ENCODE measurements at places on chromosomes 16 and 17.

DNA sequence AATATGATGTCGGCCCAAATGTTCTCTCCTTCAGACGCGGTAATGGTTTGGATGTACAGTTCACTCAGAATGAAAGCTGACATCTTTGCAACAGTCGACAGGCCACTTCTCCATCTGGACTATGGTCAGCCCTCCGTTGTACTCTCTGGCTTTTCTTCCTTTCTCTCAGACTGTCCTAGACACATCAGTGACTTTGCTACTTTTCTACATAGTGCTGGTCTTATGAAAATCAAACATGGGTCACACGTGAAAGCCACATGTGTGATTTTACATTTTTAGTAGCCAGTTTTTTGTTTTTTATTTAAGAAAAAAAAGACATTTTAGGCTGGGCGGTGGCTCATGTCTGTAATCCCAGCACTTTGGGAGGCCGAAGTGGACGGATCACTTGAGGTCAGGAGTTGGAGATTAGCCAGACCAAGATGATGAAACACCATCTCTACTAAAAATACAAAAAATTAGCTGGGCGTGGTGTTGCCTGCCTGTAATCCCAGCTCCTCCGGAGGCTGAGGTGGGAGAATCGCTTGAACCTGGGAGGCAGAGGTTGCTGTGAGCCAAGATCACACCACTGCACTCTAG is 644.1 kb downstream of the KCNJ2 start:
- no peak for DNase-seq
- no peaks in the 10 kb centered on the region for H3K36me3 ChIP-seq
- H3K27ac ChIP-seq: no peak overlapping the region
- no peak overlapping the region for H3K4me3 ChIP-seq
- H3K27me3 ChIP-seq: no peaks in the 10 kb centered on the region

DNA sequence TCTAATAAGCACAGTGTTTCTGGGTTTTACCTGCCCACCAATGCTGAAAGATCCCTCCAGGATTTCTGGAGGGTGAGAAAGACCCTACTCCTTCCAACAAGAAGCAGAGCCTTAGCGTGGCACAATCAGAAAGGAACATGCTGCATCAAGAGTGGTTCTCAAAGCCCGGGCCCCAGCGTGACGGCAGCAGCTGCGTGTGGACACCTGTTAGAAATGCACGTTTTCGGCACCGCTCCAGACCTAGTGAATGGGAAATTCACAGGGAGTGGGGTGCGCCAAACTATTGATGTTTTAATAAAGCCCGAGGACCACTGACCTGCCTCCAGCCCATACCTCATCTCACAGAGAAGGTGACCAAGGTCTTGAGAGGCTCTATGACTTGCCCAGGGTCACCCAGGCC is 55.8 kb downstream of the PECAM1 start:
- no peak for DNase-seq
- peaks cover 2% of the 10 kb centered on the region for H3K4me1 ChIP-seq
- H3K27ac ChIP-seq: no peak overlapping the region
- no peaks in the 10 kb centered on the region for H3K36me3 ChIP-seq

DNA sequence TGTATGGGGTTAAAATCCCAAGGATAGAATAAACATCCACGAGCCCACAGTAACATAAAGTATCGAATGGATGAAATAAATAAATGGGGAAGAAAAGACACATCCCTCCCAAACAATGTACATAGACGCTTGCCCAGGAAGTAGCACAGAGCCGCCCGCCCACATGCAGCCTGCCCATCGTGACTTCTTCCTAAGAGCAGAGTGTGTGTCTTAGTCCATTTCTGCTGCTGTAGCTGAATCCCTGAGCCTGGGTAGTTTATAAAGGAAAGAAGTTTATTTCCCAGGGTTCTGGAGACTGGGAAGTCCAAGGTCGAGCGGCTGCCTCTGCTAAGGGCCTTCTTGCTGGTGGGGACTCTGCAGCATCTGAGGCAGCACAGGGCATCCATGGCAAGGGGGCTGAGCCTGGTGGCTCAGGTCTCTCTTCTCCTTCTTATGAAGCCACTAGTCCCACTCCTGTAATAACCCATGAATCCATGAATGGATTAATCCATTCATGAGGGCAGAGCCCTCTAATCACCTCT is 39.4 kb upstream of the ZNF469 start:
- DNase-seq: no peak
- no peaks in the 10 kb centered on the region for H3K36me3 ChIP-seq
- H3K4me3 ChIP-seq: no peak overlapping the region

DNA sequence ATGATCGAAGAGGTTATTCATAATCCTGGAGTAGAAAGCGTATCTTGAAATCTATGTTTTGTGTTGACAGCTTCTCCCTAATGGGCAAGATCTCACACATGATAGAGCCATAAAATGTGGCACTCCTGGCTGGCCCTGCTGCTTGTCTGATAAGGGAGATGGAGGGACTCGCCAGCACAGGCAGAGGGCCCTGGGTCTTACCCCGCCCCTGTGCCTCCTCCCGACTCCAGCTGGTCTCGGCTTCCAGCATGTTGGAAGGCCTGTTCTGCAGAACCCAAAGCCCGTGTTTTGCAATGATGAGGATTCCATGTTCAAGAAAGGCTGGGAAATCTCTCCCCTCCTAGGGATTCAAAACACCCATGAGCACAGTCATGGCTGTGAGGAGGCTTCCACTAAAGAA is 106.7 kb upstream of the SDK2 start:
- no peak overlapping the region for H3K27ac ChIP-seq
- H3K4me1 ChIP-seq: no peaks in the 10 kb centered on the region
- no peaks in the 10 kb centered on the region for H3K27me3 ChIP-seq
- no peak overlapping the region for H3K4me3 ChIP-seq
- no peaks in the 10 kb centered on the region for H3K36me3 ChIP-seq
- DNase-seq: no peak

DNA sequence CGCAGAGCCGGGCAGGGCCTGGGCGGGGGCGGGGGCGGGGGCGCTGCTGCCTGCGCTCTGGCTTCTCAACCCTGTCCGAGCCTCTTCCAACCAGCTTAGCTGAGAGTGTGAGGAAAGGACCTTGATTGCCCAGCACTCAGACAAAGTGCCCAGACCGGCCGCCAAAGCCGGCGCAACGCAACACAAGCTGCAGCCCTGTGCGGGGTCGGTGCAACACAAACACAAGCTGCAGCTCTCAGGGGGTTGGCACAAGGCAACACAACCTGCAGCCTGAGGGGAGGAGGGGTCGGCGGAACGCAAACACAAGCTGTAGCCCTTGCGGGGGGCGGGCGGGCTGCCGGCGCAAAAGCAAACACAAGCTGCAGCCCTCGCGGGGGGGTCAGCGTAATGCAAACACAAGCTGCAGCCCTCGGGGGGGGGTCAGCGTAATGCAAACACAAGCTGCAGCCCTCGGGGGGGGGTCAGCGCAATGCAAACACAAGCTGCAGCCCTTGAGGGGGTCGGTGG is 60.0 kb downstream of the KLHDC4 start:
- no peak overlapping the region for H3K4me3 ChIP-seq
- H3K27me3 ChIP-seq: no peaks in the 10 kb centered on the region
- peaks cover 19% of the 10 kb centered on the region for H3K36me3 ChIP-seq
- H3K27ac ChIP-seq: no peak overlapping the region

DNA sequence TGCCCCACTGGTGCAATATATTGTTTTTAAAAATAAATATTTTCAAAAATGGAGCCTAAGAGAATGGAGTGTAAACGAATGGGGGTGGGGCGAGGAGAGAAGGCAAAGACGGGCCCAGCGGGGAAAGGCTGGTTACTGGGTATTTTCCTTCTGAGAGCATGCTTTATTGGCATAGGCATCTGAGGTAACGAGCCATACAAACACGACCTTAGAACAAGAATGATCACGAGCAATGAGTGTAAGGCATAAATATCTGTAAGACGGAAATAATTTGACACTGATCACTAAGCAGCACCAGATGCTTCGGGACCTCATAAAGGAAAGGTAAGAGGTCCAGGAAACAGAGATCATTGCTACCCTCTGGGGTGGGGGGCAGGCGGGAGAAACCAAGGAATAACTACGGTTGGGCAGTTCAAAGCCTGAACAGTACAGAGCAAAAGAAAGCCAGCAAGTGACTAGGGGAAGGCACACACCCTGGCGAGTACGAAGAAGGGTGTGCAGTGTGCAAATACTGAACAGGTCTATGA is 959 bp downstream of the SSH2 start:
- DNase-seq: peak; percentile 24
- no peaks in the 10 kb centered on the region for H3K27me3 ChIP-seq
- peaks cover 2% of the 10 kb centered on the region for H3K36me3 ChIP-seq

DNA sequence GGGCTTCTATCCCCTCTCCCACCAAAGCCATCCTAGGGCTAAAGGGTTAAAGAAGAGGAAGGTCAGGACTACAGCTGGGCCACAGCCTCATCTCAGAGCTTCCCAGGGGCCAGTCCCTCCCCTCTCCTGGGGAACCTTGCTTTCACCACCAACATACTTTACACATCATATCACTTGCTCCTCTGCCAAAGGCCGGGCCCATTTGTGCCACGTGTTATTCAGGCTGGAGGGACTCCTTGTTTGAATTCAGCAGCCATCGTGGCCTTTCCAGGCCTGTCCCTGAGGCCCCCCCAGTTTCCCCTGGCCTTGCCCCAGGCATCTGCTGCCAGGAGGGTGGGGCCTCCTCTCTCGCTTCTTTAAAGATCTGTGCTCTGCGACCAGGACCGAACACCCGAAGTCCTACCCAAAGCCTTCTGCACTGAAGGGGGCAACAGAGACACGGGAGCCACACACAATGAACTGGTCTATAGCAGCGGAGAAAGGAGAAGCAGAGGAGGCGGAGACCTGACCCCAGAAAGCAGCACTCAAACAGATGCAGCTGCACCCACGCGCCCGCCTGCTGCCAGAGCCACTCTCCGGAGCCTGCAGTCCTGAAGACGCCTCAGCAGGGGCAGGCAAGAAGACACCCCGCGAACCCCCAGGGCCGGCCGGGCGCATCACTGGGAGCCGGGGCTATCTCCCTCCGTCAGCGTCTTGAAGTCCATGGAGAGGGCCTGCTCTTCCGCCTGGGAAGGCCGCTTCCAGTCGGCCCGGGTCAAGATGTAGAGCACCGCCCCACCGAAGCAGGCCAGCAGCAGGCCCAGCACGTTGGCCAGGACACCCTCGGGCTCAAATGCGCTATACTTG is 12.1 kb downstream of the CYB561 start:
- H3K4me3 ChIP-seq: no peak overlapping the region
- DNase-seq: no peak
- peaks cover 9% of the 10 kb centered on the region for H3K4me1 ChIP-seq
- no peaks in the 10 kb centered on the region for H3K36me3 ChIP-seq

DNA sequence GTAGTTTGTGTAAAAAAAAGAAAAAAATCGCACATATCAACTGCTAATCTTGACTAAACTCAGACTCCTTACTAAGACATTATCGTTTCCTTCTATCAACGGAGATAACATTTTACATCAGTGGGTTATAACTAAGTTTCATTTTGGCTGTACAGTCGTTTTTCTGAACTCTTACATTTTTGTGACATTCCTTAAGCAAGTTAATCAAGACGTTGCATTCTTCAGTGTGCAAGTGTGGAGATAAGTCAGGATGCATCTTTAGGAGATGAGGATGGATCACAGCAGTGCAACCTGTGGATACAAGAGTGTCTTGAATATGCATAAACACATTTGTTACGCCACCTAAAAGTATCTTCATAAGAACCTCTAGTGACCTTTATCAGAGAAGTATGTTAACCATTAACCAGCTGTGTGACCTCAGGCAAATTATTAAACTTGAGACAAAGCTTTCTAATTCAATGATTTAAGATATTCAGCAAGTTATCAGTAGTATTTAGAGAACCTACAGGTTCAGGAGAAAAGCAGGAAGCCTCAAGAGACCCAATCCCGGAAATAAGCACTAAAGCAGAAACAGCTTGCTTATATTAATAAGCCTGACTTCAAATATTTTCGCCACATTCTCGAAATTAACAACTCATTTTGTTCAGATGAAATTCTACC is 9.4 kb downstream of the CMC2 start:
- H3K4me1 ChIP-seq: peaks cover 54% of the 10 kb centered on the region
- H3K27ac ChIP-seq: peak overlapping the region; percentile 91
- no peaks in the 10 kb centered on the region for H3K27me3 ChIP-seq
- DNase-seq: no peak

GRCh38 chr16:59459806-59460205 is 725.7 kb upstream of the GOT2 start:
- no peaks in the 10 kb centered on the region for H3K27me3 ChIP-seq
- H3K36me3 ChIP-seq: no peaks in the 10 kb centered on the region
- no peak overlapping the region for H3K27ac ChIP-seq
- H3K4me1 ChIP-seq: peaks cover 3% of the 10 kb centered on the region

GRCh38 chr17:81090361-81091136 is 55.6 kb downstream of the BAIAP2 start:
- peaks cover 10% of the 10 kb centered on the region for H3K4me1 ChIP-seq
- H3K27me3 ChIP-seq: no peaks in the 10 kb centered on the region
- no peaks in the 10 kb centered on the region for H3K36me3 ChIP-seq
- H3K27ac ChIP-seq: no peak overlapping the region
- no peak overlapping the region for H3K4me3 ChIP-seq
- DNase-seq: peak; percentile 22

GRCh38 chr16:67847064-67847861 is at the start of gene CENPT:
Gene CENPT (minus strand): TSS chr16:67847693. CDS start chr16:67833859, 13,834 bp downstream.
- H3K4me1 ChIP-seq: peaks cover 35% of the 10 kb centered on the region
- peaks cover 10% of the 10 kb centered on the region for H3K36me3 ChIP-seq
- DNase-seq: peak; percentile 27

DNA sequence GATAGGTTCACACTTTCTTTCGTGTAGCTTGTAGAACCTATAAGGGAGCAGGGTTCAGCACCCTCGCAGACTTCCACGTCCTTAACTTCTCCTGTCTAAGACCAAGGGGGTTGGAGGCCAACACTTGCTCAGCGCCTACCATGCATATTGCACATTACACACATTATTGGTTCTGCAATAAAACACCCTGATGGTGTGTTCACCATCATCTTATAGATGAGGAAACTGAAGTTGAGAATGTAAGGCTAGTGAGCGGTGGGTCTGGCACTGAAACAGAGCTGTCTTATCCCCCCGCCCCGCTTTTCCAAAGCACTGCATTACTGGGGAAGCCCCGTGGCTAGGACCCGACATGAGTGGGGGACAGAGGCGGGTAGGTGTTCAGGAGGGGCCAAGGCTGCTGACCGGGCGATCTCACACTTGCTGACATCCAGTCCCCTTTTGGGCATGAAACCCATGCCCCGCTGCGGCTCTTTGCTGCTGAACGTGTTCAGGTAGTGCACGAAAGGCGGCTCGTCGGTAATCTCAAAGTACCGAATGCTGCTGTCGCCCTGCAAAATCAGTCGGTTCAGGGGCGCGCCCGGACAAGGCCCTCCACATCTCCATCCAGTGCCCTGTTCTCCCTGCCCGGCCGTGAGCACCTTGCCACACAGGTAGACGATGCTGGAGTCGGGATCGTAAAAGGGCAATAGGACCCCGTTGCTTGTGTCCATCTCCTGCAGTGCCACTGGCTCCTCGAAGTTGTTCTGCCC is 6.2 kb downstream of the CORO6 start:
- H3K27me3 ChIP-seq: no peaks in the 10 kb centered on the region
- DNase-seq: no peak
- peak overlapping the region; percentile 68 for H3K27ac ChIP-seq
- H3K36me3 ChIP-seq: peaks cover 2% of the 10 kb centered on the region

GRCh38 chr16:2194852-2195321 is 1.5 kb downstream of the CASKIN1 start:
- H3K27ac ChIP-seq: no peak overlapping the region
- no peaks in the 10 kb centered on the region for H3K36me3 ChIP-seq
- peaks cover 4% of the 10 kb centered on the region for H3K4me1 ChIP-seq

- H3K36me3 ChIP-seq: no peaks in the 10 kb centered on the region
- no peak overlapping the region for H3K27ac ChIP-seq
- H3K27me3 ChIP-seq: peaks cover 3% of the 10 kb centered on the region
- H3K4me3 ChIP-seq: no peak overlapping the region
- peaks cover 6% of the 10 kb centered on the region for H3K4me1 ChIP-seq
Measured at GRCh38 chr17:77579131-77579530, 379.4 kb upstream of the TNRC6C start.

- DNase-seq: no peak
- H3K27me3 ChIP-seq: peaks cover 3% of the 10 kb centered on the region
- H3K36me3 ChIP-seq: no peaks in the 10 kb centered on the region
- no peak overlapping the region for H3K4me3 ChIP-seq
- H3K27ac ChIP-seq: no peak overlapping the region
Measured at GRCh38 chr16:55154262-55154661, 169.7 kb upstream of the IRX6 start.

All from activated naive CD8-positive, alpha-beta T cell treated with anti-CD3 and anti-CD28 coated beads for 36 hours (primary cell).